ENCODE measurements at places on chromosomes 2 and 18.

- no peak for DNase-seq
These were observed 133.7 kb upstream of the ID2 start for GRCh38 chr2:8548065-8548618.

DNA sequence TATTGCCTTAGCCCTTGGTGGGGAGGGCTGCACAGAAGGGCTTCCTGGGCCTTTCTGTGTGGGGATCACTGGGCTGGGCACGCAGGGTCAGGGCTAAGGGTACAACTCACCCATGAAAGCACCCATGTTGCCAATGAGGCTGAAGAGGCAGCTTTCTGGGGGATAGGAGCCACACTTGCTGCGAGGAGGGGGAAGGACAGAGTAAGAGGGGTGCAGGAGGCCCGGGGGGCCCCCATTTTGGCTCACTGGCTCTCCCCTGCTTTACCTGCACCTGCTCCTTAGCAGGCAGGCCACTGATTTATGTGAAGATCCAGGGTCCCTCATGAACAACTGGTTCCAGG lies 2.3 kb downstream of the TMEM150A start:
- no peak for DNase-seq

DNA sequence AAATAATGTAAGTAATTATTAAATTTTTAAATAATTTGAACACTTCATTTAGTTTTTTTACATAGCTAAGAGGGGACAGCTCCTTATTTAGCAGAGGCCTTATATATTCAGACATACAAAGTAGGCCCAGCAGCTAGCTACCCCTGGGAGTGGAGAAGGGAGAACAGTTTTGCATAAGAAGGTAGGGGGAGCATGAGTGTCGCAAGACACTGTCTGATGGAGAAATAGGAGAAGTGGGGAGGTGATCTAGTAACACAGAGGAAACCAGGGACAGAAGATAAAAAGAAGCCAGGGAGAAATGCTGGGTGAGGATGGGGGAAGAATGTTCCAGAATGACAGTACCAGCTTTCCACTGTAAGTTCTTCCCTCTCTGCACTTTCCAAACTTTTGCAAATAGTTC lies 16.0 kb upstream of the RGPD4 start:
- no peak for DNase-seq

- DNase-seq, result no peak
These were observed 73.6 kb downstream of the DPP4 start for GRCh38 chr2:162000431-162000830.

GRCh38 chr18:68791801-68792200 lies 6.1 kb upstream of the CCDC102B start:
- DNase-seq, result peak; percentile 64

Measured in cardiac fibroblast (primary cell).